ENCODE measurements at places on chromosomes 2 and 18.

GRCh38 chr2:119864318-119864717, 104.6 kb downstream of the PTPN4 start:
- peak; percentile 19 for DNase-seq

- no peak for DNase-seq
Measured at GRCh38 chr2:128003463-128003862, 24.4 kb downstream of the SAP130 start.

GRCh38 chr2:8582191-8582590, 99.7 kb upstream of the ID2 start:
- no peak for DNase-seq

DNA sequence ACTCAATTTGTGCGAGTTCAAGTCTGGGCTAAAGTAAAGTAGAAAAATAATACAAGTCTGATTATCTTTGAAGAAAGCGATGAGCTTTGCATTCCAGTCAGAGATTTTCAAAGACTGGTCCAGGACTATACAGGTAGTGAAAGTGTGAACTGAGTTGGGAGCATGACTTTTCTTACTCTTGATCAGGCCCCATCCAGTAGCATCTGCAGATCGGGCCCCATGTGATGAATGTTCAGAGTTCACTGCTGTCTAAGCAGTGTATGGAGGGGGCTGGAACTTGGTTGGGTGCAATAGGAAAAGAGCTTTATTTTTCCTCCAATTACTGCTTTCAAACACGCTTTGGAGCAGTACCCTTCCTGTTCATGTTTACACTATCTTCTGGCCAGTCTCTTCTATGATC, 747.4 kb upstream of the ID2 start:
- no peak for DNase-seq

DNA sequence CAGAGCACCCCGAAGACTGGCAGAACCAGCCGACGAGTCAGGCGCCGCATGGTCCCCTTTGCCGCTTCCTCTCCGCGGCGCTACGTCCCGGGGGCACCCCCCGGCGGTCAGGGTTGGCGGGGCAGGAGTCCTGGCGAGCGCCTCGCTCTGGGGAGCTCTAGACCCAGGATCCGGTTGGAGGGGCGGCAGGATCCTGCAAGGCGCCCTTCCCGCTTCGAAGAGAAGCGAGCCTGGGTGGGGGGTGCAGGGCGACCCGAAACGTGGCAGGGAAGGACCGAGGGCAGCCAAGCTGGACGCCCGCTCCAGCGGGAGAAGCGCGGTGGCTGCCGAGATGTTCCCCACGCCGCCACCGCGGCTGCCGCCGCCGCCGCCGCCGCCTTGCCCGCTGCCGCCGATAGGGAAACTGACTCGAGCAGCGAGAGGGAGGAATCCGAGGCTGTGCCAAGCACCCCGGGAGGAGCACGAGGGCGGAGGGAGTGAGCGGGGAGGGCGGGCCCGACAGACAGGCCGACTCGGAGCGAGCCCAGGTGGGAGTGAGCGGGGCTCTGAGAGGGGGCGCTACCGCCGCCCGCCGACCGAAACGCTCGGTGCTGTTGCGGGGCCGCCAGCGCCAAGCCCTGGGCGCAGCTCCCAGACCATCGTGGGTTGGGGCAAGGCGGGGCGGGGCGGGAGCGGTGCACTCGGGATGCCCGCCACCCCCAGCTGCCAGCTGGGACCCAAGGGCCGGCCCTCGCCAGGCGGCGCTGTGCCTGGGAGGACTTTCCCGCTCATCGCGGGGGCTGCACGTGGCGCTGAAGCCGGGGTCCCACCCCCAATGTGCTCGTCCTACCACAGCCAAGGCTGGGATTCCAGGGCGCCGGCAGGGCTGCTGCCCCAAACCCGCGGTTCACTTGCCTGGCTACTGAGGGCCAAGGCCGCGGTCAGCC, at the start of gene GALNT14:
TSS of gene GALNT14 (minus strand) at position 404 of the 926 bp plus-strand sequence. CDS start at position 50, 354 bp downstream.
- DNase-seq = no peak

DNA sequence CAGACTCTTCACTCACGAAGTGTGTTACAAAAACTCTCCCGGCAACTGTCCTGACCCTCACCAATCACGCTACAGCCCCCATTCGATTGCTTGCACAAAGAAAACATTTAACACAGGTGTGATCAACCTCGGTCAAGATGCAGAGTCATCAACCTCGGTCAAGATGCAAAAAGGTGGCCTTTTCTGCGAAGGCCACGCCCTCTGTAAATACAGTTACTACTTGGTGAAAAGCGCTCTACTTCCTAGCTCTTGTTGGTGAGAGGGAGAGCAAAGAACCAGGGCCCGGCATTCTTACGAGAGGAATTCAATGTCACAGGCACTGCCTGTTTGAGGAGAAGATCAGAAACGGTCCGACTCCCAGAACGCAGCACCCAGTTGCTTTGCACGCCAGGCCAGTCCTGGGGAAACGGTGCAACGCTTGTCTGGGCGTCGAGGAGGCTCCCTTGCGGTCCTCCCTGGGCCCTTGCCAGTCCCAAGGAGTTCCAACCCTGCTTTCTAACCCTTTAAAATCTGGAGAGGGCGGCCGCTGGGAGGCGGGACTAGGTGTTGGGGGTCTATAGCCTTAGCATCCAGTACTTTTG, 1.9 kb downstream of the PIEZO2 start:
- no peak for DNase-seq

- DNase-seq = no peak
Measured at GRCh38 chr2:38375696-38376345, 1.3 kb downstream of the ATL2 start.

- DNase-seq = no peak
Measured at GRCh38 chr2:232456296-232457120, 555 bp downstream of the ALPI start.

DNA sequence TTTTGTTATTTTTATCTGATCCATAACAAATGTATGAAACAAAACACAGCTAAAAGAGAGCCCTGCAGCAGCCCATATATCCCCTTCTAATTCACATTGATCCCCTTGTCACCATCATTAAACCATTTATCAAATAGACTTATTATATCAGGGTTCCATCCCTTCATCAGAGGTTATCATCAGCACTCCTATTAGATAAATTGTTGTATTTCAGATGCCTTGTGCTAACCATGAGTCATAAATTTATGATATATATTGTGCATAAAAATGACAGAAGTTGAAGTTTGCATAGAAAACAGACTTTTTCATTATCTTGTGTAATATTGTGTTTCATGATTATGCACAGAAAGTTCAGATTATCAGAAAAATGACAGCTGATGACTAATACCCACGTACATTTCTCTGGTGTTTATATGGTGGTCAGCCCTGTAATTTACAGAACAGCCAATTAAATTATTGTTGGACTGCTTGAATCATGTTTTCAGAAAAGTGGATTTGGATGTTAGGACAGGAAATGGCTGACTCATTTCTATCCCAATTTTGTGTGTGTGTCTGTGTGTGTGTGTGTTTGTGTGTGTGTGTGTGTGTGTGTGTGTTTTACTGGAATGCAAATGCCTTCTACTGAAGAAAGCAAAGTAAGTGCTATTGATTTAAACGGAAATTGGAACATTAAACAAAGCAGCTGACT, 80.9 kb downstream of the PPP1R1C start:
- DNase-seq = no peak

DNA sequence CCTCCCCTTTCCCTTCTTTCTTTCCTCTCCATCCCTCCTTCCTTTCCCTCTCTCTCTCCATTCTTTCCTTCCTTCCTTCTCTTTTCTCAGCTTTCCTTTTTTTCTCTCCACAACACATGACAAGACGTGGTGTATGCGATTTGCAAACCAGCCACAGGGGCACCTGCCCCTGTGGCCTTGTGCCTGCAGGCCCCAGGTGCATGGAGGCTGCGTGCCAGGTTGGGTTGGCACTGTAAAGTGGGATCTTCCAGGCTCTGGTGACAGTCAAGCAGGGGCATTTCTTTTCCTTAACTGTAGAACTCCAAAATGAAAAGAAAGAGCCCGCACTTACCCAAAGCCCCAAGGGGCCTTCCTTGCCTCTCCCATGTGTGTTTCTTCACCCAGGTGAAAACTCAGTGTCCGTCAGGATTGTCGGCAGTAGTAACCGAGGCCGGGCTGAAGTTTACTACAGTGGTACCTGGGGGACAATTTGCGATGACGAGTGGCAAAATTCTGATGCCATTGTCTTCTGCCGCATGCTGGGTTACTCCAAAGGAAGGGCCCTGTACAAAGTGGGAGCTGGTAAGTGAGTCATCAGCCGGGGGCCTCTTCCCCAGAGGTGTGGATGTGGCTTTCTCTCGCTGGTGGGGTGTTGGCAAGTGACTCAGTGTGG, 50.9 kb downstream of the MARCO start:
- no peak for DNase-seq

- no peak for DNase-seq
Measured at GRCh38 chr2:230590333-230590732, 122.3 kb upstream of the CAB39 start.

DNA sequence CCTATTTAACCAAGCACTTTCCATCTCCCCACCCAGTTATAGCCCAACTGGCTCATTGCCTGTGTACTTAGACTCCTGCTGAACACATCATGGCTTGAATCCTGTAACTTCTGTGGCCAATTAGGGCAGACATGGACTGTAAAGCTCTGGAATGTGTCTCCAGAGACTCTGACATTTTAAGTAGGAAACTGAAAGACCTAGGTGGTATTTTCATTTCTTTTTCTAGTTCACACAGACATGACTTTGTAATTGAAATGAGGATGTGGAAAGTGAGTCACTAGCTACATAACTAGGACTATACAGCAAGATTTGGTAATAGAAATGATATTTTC, 12.2 kb downstream of the DOK1 start:
- no peak for DNase-seq

- DNase-seq = no peak
Measured at GRCh38 chr18:21064347-21064746, 47.3 kb downstream of the ROCK1 start.

DNA sequence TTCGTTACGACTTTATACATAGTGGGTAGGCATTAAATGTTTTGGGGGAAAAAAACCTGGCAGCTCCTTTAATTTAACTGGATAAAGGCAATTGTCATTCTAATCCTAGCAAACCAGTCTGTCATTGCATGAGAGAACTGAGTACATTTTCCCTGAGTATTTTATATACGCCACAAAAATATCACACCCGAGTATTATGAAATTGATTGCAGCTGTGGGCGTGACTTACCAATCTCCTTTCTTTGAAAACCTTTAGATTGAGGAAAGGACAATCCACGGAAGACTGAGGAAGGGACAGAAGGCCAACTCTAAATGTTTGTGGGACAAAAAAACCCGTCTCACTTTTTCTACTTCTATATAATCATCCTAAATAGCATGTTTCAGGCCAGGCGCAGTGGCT, 9.0 kb downstream of the TM4SF20 start:
- no peak for DNase-seq

GRCh38 chr18:66410692-66411091, 193.2 kb downstream of the CDH19 start:
- no peak for DNase-seq

DNA sequence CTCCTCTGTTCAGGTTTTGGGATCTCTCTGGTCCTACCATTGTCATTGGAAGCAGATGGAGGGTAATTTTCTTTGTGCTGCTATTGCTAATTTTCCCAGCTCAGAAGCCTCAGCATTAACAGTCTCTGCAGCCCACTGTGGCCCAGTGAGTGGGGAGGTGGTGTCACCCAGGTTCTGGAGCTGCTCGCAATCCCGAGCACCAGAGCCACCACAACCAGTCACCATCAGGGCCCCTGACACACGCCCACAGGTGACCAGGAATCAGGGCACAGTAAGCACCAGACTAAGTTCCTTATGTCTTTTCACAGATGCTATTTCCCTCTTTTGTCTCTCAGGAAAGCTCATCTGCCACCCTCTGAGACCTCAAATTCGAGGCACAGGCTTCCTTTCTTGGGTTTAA, 87.9 kb downstream of the SEPTIN10 start:
- DNase-seq = no peak

DNA sequence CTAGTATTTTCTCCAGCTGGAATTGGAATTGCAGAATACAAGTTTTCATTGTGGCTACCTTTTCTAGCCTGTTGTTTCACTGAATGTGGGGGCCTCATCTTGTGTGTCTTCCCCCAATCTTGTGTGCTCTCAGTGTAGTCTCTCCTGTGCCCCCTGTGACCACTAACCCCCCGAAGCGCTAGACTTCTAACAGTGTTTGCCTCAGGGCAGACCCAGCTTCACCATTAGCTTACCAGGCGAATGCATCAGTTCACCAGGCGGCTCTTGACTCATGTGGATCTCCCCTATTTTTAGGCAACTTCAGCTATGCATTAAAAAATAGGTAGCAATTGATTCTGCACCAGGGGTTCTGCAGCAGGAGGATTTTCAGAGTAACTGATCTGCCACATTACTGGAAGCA, 376.2 kb upstream of the MEIS1 start:
- DNase-seq = no peak

DNA sequence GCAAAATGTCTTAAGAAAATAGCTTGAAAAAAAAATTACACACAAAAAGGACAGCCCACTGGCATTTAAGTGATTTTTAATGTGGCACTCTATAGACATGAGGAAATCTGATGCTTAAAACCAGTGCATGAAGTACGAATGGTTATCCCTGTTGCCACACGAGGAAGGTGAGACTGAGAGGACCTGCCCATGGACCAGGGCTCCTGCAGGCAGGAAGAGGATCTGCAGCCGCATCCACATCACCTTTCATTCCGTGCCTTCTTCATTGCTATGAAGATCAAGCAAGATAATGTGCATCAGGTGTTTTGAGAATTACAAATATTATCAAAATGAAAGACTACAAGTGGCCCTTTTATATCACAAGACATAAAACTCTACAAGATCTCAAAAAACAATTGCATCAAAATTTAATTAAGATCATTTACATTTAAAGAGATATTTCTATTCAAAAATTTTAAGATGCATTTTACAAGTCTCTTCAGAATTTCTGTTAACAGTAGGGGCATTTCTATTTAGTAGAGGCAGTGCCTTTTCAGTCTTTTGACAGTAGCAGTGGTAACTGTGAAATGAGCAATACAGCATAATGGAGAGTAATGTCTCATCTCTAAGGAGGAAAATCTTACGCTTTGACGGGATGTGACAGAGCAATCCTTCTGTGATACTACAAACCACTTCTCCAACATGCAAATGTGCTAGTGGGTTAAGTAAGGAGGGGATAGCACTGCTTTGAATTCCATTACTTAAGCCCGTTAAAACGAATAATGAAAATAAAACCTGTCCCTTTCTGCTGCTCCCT, 83.4 kb downstream of the SLC5A7 start:
- no peak for DNase-seq

- DNase-seq = no peak
Measured at GRCh38 chr2:129760669-129761068, 218.8 kb upstream of the RAB6C start.

DNA sequence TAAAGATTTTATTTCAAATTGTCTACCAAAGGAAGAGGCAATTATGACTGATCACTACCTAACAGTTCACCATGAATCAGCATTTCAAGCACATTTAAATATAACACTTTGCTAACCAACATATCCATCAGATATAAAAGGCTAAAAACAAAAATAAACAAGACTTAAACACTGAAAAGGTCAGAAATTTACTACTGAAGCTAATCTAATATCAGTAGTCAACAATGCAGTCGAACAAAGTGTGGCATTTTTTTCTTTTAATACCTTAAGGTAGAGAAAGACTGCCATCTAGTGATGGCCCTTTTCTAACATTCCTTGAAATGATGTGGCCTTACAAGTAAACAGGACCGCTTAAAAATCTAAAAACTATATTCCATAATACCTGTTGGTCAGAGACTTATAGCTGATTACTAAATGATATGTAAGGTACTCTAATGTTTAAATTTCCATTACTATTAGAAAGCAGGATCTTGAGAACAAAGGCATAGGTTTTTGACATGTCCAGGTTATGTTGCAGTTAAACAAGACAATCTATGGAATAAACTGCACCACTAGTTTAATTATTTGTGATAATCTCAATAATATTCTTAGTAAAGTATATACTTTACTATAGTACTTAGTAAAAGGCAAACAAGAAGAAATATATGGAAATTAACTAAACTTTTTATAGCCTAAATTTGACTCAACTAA, 80.0 kb downstream of the EXOC6B start:
- DNase-seq = peak; percentile 25

- no peak for DNase-seq
Measured at GRCh38 chr2:34229998-34230397, 630.9 kb upstream of the FAM98A start.
